ENCODE measurements at places on chromosomes 13 and 19.

DNA sequence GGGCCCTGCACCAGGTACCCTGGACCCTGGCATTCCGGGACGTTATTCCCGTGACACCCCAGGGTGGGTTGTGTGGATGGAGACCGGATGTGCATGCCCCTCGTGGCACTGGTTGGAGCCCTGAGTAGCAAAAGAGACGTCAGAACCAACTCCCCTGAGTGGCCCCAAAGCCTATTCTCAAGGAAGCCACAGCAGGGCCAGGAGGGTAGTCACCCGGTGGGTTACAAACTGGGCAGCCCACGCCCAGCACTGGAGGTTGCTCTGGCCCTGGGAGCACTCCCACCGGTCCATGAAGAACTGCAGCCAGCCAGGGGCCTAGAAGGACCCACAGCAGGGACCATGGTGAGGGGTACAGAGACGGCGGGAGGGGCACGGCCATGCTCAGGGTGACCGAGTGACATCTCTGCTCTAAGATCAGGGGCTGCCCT lies 7.5 kb downstream of the KLF16 start:
- DNase-seq: no peak

GRCh38 chr13:102470283-102470917 lies 68.6 kb upstream of the FGF14 start:
- DNase-seq: no peak

DNA sequence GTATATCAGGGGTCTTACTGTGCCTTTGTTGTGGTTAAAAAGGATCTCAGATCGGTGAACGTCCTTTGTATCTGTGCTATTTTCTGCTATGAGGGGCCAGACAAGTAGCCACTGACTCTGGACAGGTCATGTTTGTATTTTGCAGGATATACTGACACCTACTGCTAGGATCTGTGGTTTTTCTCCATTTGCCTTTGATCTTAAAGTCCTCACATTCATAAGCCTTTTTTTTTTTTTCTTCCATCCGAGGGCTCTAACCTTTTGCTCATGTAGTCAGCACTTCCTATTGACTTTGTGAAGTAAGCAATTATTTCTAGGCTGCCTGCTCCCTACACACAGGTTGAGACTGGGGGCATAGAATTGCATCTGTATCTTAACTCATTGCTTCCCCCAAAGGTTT lies 106.2 kb downstream of the SLITRK5 start:
- DNase-seq: no peak

GRCh38 chr13:32905864-32906180 lies 110.4 kb upstream of the KL start:
- DNase-seq: no peak

GRCh38 chr19:16327169-16327475 lies 2.5 kb downstream of the KLF2 start:
- no peak for DNase-seq

DNA sequence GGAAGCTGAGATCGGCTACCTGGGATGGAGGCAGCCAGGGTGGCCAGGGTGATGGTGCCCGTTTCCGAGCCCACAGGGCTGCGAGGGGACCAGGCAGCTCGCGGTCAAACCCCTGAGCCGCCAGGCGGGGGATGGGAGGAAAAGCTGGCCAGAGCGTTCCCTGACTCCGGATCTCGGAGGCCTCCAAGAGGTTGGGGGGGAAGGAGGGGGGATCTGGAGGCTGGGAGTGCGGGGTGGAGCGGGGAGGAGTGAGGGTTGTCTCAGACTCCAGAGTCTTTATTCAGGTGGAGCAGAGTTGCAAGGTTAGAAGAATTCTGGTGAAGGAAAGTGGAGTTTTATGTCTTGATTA lies 1.1 kb downstream of the CACNG7 start:
- no peak for DNase-seq

DNA sequence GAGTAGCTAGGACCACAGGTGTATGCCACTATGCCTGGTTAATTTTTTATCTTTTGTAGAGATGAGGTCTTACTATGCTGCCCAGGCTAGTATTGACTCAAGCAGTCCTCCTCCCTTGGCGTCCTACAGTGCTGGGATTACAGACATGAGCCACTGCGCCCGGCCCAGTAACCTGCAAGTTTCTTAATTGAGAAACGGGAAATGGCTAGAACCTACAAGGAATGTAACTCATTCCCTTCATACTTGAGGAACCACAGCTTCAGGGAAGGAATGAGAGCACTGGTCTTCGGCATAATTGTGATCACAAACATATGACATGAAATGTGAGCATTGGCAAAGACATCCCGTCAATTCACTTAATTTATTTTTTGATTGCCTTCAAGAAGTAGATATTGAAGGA lies 157.0 kb downstream of the KLF5 start:
- no peak for DNase-seq

GRCh38 chr19:2782329-2782935 lies 641 bp downstream of the SGTA start:
- DNase-seq: no peak

GRCh38 chr19:383922-384798 lies 24.8 kb downstream of the C2CD4C start:
- no peak for DNase-seq

DNA sequence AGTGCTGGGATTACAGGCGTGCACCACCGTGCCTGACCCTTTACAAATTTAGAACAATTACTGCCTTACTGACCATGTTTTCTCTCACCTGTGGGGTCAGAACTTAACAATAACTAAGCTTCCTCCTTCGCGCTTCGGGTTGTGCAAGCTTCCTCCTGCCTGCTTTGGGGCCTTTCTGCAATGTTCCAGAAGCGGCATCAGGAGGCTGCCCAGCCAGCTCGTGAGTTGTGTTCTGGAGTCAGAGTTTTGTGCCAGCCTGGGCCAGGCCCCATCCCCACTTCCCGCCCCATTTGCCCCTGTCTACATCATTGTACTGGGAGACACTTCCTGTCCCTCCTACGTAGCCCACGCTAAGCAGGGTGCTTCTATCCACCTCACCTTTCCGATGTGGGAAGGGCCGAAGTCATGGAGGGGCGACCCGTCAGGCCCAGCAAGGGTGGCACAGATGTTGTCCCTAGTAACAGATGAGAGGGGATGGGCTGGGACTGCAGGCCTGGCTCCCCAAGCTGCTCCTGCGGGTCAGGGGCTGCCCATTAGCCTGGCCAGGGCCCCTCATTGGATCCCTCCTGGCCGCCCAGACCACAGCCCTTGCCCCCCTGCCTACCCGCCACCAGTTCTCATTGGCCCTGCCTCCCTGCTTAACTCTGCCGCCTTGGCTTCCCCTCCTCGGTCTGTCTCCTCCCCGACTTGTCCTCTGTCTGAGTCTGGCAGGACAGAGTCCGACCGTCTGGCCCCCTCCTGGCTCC lies 13.4 kb downstream of the UHRF1 start:
- no peak for DNase-seq

DNA sequence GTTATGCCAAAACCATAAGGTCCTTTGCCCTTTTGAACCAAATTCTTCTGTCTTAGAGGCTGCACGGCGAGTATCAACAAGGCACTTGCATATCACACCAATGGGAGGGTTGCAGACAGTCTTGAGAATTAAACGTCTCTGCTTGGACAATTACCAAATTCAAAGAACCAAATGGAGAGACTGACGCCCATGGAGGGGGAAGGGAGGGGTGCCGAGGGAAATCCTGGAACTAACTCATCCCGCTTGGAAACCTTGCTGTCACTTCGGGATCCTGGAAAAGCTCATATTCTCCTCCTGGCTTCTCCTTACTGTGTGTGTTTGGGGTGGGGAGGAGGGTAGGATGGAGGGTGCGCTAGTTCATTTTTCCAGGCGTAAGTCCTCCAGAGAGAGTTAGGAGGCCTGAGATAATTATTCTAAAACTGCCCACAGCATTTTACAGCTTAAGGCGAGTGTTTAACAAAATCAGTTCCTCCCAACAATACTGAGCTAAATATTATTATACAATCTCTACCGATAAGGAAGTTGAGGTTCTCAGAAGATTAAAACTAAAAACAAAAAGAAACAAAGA lies 425.1 kb downstream of the TSHZ3 start:
- DNase-seq: no peak

GRCh38 chr19:10013316-10013715 lies at the start of gene RDH8:
Gene RDH8 (plus strand): TSS chr19:10013483. CDS start chr19:10013498, 15 bp downstream.
- DNase-seq: no peak

- DNase-seq: no peak
Measured at GRCh38 chr19:8045872-8046568, 6.5 kb upstream of the CCL25 start.

DNA sequence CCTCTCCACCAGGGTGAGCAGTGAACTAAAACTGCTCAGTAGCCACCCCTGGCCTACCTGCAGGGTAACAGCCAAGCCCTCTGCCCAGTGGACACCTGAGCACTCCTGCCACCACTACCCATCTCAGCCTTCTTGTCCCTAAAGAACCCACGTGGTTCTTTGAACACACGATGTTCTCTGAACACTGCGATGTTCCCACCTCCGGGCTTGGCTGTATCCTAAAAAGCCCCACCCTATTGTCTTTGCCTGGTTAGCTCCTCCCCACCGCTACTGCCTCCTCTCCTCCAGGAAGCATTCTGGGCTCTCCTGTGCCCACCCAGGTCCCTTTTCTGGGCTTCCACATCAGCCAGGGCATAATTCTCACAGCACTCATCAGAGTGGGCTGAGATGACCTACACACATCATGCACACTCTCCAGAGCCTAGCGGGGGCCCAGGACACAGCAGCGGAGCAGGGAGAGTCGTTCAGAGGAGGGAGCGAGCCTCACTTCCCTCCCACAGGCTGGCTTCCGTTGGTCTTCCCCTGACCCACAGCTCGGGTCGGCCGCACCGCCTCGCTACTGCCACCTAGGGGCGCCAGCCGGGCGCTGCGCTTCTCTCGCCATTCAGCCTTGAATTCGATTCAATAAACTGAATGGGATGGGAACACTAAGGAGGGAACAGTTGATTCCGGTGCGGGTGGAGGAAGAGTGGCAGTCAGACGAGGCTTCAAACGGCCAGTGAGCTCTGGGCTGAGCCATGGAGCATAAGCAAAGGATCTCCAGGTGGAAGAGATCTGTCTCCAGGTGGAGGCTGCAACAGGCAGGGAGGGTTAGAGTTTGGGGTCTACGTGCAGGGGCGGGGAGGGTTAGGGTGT lies 3.2 kb downstream of the ELAVL1 start:
- DNase-seq: peak; percentile 68

DNA sequence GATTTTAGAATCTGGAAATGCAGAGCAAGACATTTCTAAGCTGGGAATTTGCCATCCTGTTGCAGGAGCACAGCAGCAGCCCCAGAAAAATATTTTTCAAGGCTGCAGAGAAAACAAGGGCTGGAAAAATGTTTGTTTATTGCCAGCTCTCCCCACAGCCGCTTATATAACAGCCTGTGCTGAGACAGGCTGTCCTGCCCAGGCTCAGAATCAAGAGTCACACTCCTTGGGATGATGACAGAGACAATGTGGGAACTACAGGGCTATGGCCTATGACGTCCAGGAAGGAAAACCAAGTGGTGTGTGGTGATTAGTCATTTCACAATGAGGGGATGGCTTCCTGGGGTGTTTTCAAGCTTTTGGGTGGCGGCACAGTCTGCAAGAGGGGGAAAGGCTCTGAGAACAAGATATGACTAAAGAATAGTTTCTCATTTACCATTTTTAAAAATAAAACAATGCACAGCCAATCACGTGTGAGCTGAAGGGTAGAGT lies 136.3 kb upstream of the SERP2 start:
- no peak for DNase-seq

GRCh38 chr13:33918199-33918932 lies 100.4 kb downstream of the RFC3 start:
- no peak for DNase-seq

DNA sequence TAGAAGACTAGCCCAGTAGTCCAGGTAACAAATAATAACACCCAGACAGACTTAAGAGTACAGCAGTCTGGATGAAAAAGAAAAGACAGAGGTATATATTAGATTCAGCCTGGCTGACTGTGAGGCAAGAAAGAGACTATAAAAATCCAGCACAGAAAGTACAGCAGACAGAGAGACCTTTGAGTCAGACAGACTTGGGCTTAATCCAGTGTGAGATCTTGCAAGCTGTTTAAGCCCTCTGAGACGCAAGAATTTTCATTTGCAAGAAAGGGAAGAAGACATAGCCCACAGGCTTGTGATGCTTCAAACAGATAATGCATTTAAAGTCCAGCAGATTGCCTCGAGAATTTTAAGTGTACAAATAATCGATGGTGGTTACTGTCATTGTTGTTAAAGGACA lies 471.4 kb downstream of the LIG4 start:
- no peak for DNase-seq

DNA sequence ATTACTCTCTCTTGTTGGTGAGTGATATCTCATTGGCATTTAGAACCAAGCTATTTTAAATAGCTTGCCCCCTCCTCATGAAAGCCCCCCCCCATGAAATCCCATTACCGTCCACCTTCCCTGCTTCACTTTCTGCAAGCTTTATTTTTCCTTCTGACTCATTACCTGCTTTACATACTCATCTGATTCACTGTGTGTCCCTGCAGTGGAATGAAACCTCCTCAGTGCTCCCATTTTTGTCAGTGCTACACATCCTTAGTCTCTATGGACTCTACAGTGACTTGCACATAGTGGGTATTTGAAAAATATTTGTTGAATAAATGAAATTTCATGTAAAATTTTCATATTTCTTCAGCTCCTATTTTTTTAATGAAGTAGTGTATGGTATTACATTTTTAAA lies 62.3 kb downstream of the DOCK9 start:
- no peak for DNase-seq

DNA sequence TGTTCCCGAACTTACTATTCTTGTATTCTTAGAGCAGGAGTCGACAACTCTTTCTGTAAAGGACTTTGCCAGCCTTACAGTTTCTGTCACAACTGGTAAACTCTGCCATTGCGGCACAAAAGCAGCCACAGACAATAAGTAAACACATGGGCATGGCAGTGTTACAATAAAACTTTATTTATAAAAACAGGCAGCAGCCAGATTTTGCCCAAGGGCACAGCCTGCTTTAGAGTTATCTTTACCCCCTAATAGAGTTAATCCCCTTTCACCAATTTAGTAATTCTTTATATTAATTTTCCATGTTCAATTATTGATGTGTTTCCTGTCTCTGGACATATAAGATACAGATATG lies 19.4 kb downstream of the DOCK9 start:
- no peak for DNase-seq

DNA sequence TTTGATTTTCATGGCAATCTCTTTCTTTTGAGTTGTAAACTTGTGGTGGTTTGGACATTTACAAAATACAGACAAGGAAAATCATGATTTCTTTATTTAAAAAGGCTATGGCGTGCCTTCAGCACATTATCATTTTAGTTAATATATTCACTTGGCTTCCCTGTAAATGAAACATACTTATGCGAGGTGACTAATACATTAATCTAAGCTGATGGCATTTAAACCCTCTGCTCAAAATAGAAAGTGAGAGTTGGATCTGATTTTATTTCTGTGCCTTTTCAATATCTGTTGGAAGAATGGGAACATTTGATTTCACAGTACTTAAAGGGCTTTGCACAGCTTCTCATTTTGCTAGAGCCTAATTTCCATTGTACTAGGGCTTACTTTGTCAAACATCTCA lies 289.8 kb downstream of the MTUS2 start:
- DNase-seq: no peak

DNA sequence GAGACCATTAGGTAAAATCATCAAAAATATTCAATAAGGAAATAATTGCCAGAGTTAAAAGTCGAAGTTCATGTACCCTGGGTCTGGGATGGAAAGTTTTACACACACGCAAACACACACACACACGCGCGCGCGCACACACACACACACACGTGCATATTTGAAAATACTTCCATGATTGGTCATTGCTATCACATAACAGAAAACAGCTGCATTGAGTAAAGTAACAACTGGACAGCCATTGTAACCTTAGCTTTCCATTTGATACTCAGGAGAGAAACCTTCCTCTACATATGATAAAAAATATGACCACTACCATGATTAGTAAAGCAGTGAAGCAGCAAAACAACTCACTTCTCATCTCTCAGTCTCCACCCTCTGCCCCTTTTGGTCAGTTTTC lies 490.0 kb upstream of the SGCG start:
- DNase-seq: no peak

- no peak for DNase-seq
Measured at GRCh38 chr19:46193678-46194077, 35.9 kb upstream of the IGFL1 start.

Measured in stimulated activated CD4-positive, alpha-beta T cell treated with anti-CD3 and anti-CD28 coated beads, TNF-alpha, amount 100 ng/mL, for 1 hour (primary cell).